NAMALWA (cell line): ENCODE measurements at places on chromosomes 4 and X.

DNA sequence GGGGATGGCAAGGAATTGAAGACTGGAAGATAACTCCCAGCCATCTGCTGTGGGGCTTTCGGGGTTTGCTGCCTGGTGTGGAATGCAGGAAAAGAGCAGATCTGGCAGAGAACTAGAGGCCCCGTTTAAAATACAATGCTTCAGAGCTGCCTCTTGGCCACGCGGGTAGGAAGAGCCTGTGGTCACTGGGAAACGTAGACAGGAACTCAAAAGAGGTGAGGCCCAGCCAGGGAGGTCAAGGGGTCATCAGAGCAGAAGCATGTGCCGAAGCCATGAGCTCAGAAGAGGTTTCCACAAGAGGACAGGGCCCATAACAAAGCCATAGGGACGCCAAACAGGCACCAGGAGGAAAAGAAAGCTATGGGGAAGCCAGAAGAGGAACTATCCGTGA is 14.5 kb upstream of the STS start:
- no peak for DNase-seq

- DNase-seq, result peak; percentile 81
Observed at GRCh38 chrX:63250253-63250868, 100.8 kb downstream of the SPIN4 start.

GRCh38 chrX:24513416-24513815 is 48.3 kb downstream of the PDK3 start:
- DNase-seq, result no peak

DNA sequence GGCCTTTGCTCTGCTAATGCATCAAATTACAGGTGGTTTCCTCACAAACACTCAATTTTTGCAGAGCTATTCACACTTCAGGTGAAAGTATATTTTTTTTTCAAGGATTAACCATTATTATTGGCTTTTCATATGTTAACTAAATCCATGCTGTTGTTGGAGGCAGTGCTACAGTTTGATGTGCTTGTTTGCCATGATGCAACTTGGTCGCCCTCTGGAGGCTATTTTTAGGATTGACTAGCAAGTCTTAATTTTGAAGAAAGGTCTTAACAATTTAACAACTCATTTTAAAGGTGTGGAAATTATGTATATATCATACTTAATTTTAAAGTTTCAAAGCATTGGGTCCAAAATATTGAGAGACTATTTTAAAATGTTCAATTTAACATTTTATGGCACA is 168.8 kb upstream of the FAM47A start:
- peak; percentile 52 for DNase-seq

GRCh38 chr4:159382856-159383561 is 280.1 kb downstream of the RAPGEF2 start:
- DNase-seq, result no peak

GRCh38 chrX:2897311-2897689 is 31.8 kb downstream of the ARSD start:
- no peak for DNase-seq

GRCh38 chr4:186840771-186841301 is 117.2 kb upstream of the FAT1 start:
- no peak for DNase-seq
